ENCODE measurements at places on chromosomes 7 and 10.

GRCh38 chr10:25692761-25693160, 241.3 kb upstream of the MYO3A start:
- H3K36me3 ChIP-seq: no peaks in the 10 kb centered on the region
- DNase-seq: no peak
- H3K4me1 ChIP-seq: no peaks in the 10 kb centered on the region
- H3K27me3 ChIP-seq: no peaks in the 10 kb centered on the region
- no peak overlapping the region for H3K4me3 ChIP-seq

DNA sequence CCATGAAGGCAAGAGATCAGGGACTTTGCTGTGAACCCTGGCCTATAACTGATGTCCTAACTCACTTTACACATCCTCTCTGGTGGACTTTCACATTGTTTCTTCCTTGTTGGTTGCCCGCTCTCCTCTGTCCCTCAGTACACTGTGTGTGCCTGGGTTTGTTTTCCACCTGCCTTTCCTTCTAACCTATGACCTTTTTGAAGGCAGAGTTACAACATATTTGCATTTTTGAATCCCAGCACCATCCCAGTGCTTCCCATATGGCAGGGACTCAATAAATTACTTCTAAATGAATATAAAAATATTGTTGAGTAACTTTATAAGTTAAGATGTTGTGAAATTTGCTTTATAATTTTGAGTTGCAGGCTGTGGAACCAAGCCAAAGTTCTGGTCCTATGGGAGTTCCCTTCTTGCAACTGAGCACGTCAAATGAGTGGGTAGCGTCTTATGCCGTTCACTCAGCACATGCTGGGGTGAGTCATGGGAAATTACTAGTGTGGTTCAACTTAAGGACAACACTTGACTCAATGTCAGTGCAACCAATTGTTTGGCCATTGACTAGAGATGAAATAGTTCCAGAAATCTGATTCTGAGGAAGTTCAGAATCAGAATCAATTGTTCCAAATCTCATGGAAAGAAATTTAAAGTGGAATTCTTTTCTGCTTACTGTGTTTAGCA, 250.9 kb downstream of the TWIST1 start:
- H3K4me1 ChIP-seq: no peaks in the 10 kb centered on the region
- no peaks in the 10 kb centered on the region for H3K27me3 ChIP-seq
- H3K36me3 ChIP-seq: no peaks in the 10 kb centered on the region
- no peak overlapping the region for H3K4me3 ChIP-seq
- no peak overlapping the region for H3K27ac ChIP-seq

DNA sequence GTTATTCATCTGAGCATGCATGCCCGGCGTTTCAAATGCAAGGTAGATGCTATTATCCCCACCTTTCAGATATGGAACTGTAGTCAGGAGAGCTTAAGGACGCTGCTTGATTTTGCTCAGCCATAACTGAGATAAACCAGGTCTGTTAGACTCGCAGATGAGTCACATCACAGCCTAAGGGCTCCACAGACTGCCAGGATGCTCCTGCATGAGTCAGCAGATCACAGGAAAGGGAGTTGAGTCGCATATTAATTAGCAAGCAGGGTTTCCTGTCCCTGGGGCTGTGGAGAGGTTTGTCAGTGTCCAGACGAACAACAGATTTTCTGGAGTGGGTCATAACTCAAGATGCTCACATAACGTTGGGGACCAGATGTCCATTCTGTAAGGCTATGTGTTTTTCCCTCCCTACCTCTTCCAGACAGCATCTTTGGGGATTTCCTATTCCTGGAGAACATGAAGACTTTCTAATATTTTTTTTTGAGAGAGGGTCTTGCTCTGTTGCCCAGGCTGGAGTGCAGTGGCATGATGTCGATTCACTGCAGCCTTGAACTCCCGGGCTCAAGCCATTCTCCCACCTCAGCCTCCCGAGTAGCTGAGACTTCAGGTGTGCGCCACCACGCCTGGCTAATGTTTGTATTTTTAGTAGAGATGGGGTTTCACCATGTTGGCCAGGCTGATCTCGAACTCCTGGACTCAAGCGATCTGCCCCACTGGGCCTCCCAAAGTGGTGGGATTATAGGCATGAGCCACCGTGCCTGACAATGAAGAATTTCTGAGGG, 36.7 kb downstream of the PFKFB3 start:
- no peaks in the 10 kb centered on the region for H3K27me3 ChIP-seq
- DNase-seq: no peak
- peaks cover 10% of the 10 kb centered on the region for H3K36me3 ChIP-seq

- no peaks in the 10 kb centered on the region for H3K36me3 ChIP-seq
- no peak overlapping the region for H3K4me3 ChIP-seq
- H3K27me3 ChIP-seq: no peaks in the 10 kb centered on the region
- DNase-seq: no peak
- H3K4me1 ChIP-seq: no peaks in the 10 kb centered on the region
- H3K27ac ChIP-seq: no peak overlapping the region
Measured at GRCh38 chr10:16799621-16800020, 17.6 kb downstream of the RSU1 start.

DNA sequence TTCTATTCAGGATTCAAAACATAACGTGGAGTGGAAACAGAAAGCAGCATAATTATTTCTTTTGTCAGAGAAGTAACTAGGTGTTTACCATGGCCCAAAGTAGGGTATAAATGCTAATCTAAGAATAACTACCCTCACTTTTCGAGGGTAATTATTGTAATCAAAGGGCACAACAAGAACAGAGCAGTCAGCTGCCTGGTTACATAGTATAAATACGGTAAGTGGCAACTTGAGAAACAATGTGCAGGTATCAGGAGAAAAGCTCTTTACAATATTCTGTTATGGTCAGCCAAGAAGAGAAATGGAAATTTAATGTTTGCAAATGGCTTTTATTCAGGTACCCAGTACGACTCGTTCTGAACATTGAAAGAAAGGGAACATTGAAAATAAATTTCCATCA, 242.0 kb upstream of the NPY start:
- no peaks in the 10 kb centered on the region for H3K27me3 ChIP-seq
- no peaks in the 10 kb centered on the region for H3K36me3 ChIP-seq
- H3K4me1 ChIP-seq: no peaks in the 10 kb centered on the region

DNA sequence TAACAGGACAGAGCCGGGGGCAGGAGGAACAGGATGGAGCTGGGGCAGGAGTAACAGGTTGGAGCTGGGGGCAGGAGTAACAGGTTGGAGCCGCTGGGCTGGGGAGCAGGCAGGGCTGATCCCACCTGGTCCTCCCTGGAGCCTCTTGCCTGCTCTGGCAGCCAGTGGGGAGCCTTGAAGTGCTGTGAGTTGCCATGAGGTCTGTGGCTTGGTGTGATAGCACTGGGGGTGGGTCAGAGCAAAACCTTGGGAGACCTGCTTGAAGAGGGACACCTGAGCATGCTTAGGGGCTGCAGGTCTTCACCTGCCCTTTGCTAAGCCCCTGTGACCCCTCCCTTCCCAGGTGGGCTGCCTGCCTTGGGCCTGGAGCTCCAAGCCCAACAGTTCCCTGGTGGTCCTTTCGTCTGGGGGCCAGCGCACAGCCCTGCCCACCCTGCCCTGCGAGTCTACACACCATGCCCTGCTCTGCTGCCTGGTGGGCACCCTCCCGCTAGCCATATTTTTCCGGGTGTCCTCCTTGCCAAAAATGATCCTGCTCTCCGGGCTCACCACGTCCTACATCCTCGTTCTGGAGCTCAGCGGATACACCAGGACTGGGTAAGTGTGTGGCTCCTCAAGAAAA, 111.6 kb downstream of the ADCY1 start:
- H3K36me3 ChIP-seq: no peaks in the 10 kb centered on the region
- no peaks in the 10 kb centered on the region for H3K27me3 ChIP-seq
- H3K27ac ChIP-seq: no peak overlapping the region

DNA sequence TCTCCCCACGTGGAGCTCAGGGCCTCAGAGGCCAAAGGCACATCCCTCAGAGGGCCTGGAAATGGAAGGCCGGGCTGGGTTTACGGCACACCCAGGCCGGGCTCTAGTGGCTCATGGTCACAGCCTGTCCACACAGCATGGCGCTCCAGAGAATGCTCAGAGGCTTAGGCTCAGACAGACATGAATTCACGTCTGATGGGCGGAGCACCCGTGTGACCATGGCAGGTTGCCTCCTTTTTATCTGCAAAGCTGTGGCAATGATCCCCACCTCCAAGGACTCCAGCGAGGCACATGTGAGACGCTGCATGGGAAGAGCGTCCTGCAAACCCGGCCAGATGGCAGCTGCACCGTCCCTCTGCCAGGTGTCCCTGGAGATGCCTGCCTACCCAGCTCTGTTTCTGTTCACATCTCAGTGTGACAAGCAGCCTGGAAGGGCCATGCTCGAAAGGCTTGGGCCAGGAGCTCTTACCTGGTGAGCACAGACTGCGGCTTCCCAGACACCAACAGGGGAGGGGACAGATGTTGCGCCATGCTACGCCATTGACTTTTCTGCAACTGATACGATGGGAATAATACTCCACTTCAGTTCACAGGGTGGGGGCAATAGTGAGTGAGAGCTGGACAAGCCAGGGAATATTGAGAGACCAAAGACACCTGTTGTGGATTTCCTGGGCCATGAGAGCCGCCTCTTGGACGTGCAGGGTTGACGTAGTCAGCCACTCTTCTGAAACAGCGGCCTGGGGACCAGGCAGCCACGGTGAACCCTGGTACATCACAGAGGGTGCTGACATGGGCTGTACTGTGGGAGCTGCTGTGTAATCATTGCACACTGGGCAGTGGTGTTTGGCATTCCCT, 34.4 kb upstream of the FAM20C start:
- H3K27ac ChIP-seq: no peak overlapping the region
- H3K27me3 ChIP-seq: no peaks in the 10 kb centered on the region
- H3K36me3 ChIP-seq: no peaks in the 10 kb centered on the region
- H3K4me3 ChIP-seq: no peak overlapping the region

- no peaks in the 10 kb centered on the region for H3K36me3 ChIP-seq
- peaks cover 22% of the 10 kb centered on the region for H3K27me3 ChIP-seq
Measured at GRCh38 chr10:49397036-49397999, 1.4 kb upstream of the DRGX start.
